Stomach (tissue), 19 donors: ENCODE measurements at places on chromosomes 11 and 22. TPM values are rescaled to one million over a fixed set of nuclear protein-coding genes. Genes with fewer than 3 reads are reported as not detected.

Gene GPHA2
- not detected for polyA plus RNA-seq

DNA sequence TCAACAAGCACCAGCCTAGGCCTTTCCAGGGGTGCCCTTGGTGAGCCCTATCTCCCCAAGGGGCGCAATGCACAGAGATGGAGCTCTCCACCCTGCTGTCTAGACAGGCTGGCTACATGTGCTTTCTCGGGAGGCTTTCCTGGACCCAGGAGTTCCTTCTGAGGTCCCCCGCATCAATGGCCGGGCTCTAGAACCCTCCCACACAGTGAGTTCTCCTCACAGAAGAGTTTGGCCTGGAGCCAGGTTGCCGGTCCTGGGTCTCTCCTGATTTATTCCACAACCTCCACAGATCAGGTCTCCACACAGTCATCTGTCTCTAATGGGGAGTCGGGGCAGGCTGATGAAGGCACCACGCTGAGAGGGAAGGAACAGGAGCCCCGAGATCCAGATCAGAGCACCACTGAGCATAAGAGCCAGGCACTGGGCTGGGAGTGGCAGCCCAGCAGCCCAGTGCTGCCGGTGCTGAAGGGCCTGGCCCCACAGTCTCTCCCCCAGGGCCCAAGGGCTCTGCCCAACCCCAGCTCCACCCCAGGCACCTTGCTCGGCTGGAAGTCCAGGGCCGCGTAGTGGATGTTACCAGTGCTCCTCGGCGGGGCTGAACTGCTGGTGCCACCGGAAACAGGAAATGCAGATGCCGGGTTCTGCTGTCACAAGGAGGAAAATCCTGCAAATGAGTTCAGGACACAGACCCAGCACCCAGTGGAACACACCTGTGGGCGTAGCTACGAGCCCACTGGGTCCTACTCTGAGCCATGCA, 44.7 kb downstream of the GAB4 start:
- DNase-seq, result no peak

- no peak for DNase-seq
Observed at GRCh38 chr11:2215561-2216399, 44.2 kb upstream of the TH start.

DNA sequence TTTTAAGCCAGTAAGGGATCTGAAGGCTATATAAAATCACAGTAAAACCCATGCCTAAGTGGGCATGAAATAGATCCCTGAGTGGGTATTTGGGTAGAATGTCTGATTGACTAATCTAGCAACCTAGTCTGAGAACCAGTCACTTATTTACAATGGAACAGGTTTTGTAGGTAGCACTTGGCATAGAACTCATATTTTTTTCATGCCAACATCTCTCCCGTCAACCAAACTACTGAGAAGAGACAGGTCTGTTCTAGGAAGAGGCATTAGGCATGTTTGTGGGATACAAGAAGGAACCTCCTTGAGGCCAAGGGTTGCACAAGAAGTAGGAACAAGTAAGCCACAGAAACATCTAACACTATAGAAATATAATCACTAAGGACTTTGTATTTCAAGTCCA, 840.4 kb upstream of the TENM4 start:
- peak; percentile 41 for DNase-seq

Gene HMOX1
- 106 TPM for polyA plus RNA-seq

GRCh38 chr11:86668929-86669328, 3.5 kb downstream of the ME3 start:
- DNase-seq, result no peak

- DNase-seq, result no peak
Observed at GRCh38 chr11:13784855-13785254, 116.4 kb downstream of the FAR1 start.

DNA sequence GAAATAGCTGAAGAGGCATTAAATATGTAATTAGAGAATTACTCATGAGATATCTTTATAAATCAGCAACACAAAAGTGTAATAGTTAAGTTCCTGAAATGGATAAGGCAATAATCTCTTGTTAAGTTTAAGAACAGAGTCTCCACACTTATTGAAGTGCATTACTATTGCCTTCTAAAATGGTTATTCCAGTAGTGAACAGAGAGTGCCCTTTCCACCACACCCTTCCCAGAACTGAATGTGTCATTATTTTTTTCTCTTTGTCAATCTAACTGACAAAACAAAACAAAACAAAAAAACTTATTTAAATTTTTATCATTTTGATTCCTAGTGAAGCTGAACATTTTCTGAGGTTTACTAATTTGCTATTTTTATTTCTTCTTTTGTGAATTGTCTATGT, 9.2 kb upstream of the PRRG4 start:
- DNase-seq, result no peak

DNA sequence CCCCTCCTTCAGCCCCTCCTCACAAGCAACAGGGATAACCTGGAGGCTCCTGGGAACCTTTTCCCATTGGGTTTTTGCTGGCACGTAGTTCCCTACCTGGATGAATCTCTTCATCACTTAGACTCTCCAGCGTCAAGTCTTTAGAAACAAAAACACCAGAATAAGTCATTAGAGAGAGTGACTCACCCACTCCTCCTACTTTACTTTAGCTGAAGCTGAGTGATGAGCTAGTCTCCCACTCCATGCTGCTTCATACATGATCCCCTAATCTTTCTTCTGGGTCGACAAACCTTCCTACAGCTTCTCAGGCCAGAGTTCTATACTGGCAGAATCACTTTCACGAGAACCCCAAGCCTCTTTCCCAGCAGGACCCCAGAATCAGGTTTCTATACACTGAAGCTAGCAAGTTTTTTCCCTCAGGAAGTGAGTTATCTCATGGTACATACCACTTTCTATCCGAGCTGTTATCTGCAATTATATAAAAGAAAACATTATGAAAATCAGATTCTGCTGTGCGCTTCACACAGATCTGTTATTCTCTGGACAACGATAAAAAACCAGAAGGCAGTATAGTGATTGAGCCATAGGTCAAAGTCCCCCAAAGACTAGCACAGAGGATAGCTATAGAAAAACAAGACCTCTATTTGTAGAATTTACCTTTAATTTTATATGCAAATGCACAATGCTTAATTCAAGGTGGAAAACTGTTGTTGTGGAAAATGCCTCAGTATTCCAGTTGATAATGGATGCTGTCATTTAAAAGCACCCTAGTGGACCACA, 18.7 kb downstream of the DRICH1 start:
- DNase-seq, result no peak

DNA sequence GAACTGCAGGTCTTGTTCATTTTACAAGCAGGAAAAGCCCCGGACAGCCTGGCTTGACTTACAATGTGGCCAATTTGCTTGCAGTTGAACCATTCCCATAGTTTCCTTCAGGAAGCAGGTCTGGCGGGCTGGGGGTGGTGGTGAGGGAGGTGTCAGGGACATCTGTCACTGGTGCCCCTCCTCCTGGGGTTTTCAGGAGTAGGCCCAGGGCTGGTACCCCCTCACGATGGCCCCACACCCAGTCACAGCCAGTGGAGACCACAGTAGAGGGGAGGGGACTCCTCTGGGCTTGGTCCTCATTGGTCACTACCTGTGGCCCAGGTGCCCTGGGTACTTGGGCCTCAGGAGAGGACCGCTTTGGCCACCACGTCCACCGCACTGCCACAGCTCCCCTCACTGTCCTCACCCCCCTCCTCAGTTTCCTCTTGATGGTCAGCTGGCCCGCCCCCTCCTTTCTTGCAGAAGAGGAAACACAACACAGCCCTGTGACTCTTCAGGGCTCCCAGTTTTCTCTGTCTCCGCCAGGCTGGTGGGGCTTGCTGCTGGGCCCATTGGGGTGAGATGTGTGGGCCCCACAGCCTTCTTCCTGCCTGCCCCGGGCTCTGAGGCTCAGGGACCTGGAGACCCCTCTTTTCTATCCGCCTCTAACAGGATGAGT, 39.8 kb upstream of the SHISAL1 start:
- no peak for DNase-seq

DNA sequence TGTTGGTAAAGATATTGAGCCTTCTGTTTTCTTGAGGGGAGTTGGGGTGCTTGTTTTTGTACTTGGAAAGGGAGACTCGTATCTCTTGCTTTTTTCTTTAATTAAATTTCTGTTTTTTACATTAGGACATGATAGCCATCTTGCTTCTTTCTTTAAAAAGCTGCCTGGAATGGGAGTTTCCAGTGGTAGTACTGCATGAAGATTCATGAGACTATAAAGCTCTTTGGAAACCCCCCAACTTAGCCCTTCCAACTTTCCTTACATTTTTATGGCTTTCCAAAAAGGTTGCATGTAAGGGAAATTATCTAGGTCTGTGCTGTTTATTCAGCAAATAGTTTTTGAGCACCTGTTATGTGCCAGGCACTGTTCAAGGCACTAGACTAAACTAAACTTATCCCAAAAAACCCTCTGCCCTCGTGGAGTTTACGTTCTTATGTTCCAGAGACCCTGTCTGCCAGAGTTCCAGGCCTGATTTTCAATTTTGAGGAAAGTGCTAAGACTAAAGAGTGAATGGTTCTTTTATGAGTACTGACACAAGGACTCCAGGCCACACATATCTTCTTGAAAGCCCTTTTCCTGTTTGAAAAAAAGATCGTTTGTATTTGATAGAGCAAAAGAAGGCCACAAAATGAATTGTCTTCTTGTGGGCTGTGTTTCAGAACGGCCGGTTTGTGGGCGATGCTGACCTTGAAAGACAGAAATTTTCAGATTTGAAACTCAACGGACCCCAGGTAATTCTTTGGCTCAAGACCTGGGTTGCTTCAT, 31.9 kb downstream of the CTNND1 start:
- DNase-seq, result no peak

- DNase-seq, result no peak
Observed at GRCh38 chr11:97722721-97723120, 1298.0 kb upstream of the CNTN5 start.

Gene ADORA2A
- polyA plus RNA-seq, result 1.4 TPM

GRCh38 chr11:122981388-122982264, at the start of gene BSX:
BSX (minus strand) TSS chr11:122981834; CDS start chr11:122981671, 163 bp downstream.
- peak; percentile 45 for DNase-seq

Gene VPREB1
- not detected for polyA plus RNA-seq

Gene SLC43A3
- polyA plus RNA-seq, result 15.0 TPM

GRCh38 chr22:47129902-47130635, 367.6 kb downstream of the TBC1D22A start:
- DNase-seq, result peak; percentile 81

- peak; percentile 77 for DNase-seq
Observed at GRCh38 chr22:38271927-38272372, 860 bp downstream of the TMEM184B start.

Gene SLC16A8
- not detected for polyA plus RNA-seq

GRCh38 chr11:112024178-112024772, 933 bp upstream of the DLAT start:
- DNase-seq, result peak; percentile 13

DNA sequence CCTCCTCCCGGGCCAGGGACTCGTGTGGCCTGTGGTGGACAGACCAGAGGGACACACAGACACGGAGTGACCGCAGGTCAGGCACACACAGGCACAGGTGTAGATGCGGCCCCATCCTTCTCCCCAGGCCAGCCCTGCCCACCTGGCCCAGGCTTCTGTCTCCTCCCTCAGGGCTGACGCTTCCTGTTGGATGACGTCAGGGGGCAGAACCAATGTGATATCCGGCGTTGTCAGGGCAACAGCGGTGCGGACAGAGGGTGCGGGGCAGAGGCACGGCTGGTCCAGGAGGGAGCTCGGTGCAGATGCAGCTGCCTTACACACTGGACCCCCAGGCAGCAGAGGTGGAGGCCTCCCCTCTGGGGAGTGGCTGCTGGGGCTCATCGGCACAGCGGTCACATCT, 2.9 kb upstream of the TUBGCP6 start:
- DNase-seq, result peak; percentile 78

DNA sequence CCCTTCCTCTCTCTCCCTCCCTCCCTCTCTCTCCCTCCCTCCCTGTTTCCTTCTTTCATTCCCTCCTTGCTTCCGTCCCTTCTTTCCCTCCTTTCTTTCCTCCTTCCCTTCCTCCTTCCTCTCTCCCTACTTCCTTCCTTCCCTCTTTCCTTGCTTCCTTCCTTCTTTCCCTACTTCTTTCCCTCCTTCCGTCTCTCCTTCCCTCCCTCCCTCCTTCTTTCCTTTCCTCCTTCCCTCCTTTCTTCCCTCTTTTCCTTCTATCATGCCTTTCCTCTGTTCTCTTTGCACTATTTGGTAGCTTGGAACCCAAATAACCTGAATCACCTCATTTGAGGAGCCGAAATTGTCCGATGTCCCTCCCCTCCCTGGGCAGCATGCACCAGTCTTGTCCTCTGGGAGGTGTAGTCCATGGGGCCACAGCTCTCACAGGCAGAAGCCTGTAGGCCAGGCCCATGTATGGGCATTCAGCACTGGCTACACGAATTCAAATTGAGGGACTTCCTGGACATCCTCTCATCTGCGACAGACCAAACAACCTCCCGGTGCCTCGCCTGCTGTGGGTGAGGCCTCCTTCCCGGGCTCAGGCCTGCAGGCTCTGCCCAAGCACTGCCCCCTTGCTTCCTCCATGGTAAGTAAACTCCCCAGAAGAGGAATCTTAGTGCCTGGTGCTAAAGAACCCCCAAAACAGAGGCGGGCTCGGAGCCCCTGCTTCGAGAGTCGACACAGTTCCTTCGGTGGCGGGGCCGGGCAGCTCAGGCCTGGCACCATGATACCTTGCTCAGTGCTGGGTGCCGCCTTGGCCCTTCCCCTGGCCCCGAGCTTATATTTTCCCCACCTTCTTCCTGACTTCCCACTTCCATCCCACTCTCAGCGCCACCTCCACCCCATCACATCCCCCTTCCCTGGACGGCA, 454.1 kb upstream of the CADM1 start:
- DNase-seq, result no peak

DNA sequence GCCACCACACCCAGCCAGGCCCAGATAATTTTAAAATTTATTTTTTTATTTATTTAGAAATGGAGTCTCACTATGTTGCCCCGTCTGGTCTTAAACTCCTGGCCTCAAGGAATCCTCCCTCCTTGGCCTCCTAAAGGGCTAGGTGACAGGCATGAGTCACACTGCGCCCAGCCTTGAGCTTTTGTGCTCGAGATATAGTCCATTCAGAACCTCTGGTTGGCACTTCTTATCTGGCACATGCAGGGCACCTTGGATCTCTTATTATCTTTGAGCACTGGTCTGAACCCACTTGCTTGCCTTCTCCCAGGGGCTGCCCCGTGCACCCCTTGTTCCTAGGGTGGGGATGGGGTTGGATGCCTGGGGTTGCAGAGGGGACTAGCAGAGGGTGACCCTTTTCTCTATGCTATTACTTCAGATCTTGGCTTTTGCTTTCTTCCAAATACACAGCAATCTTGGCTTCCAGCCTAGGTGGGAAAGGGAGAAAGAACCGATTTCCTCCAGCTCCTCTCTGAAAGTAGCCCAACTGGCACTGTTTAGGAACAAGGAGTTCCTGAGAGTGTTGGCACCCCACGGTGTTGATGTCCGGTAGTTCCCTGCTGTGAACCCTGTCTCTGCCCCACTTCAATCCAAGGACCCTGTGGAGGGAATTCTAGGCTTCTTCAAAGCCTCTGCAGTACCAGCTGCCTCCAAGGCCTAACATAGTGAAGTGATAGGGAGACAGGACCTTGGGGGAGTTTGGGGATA, 1.3 kb upstream of the SLC3A2 start:
- peak; percentile 38 for DNase-seq

Gene OR4D5
- not detected for polyA plus RNA-seq

GRCh38 chr22:39266398-39267030, 21.7 kb upstream of the PDGFB start:
- DNase-seq, result no peak

- no peak for DNase-seq
Observed at GRCh38 chr11:23723861-23724260, 773.0 kb upstream of the LUZP2 start.

GRCh38 chr11:5096011-5096410, 26.6 kb downstream of the OR52E1 start:
- DNase-seq, result no peak

GRCh38 chr22:44316393-44317122, 3.8 kb upstream of the SHISAL1 start:
- DNase-seq, result no peak
